Stimulated activated CD8-positive, alpha-beta memory T cell treated with anti-CD3 and anti-CD28 coated beads, Interleukin-15, amount 100 ng/mL, for 48 hours (primary cell): ENCODE measurements at places on chromosomes 3 and 15.
A peak's percentile ranks its signal among the peaks of the same experiment; 100 is the strongest.

- DNase-seq: no peak
These were observed 255.5 kb downstream of the UACA start for GRCh38 chr15:70507772-70508371.

DNA sequence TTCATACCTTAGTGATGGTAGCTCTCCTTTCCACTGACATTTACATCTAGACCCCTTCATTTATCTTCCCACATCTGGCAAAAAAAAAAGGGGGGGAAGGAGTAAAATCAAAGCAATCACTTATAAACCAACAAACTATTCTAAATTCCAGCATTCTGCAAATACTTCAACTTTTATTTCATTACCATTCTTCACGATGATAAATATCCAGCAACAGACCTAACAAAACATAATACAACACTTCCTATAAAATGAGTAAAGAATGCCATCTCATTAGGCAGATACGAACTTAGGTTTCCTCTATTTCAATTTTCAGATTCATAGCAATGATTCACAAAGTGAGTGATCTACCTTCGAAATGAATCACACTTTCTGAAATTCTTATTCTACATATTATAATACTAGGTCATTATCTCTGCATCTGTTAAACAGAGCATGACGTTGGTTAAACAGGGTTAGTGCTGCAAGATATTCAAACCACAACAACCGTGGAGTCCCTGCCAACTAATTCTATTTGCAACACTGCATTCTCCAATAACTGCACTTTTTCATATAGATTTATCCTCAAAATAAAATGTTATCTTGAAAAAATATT, at the start of gene LRRFIP2:
TSS of gene LRRFIP2 (minus strand) at position 51 of the 595 bp plus-strand sequence. CDS start 25,599 bp downstream, outside the sequence.
- DNase-seq: no peak

GRCh38 chr15:35013370-35013769, 25.3 kb upstream of the ZNF770 start:
- no peak for DNase-seq

- DNase-seq: no peak
These were observed 35.7 kb upstream of the ACTL6A start for GRCh38 chr3:179526989-179527391.

- DNase-seq: peak; percentile 36
These were observed 74.9 kb downstream of the DAPK2 start for GRCh38 chr15:63971427-63971805.

- DNase-seq: no peak
These were observed 45.7 kb downstream of the IDH2 start for GRCh38 chr15:90056529-90056928.

- DNase-seq: no peak
These were observed 216.9 kb downstream of the IGSF11 start for GRCh38 chr3:118817748-118818165.

GRCh38 chr15:69758810-69759790, 306.5 kb downstream of the RPLP1 start:
- DNase-seq: peak; percentile 83

GRCh38 chr3:37907906-37908305, 46.2 kb downstream of the CTDSPL start:
- no peak for DNase-seq

DNA sequence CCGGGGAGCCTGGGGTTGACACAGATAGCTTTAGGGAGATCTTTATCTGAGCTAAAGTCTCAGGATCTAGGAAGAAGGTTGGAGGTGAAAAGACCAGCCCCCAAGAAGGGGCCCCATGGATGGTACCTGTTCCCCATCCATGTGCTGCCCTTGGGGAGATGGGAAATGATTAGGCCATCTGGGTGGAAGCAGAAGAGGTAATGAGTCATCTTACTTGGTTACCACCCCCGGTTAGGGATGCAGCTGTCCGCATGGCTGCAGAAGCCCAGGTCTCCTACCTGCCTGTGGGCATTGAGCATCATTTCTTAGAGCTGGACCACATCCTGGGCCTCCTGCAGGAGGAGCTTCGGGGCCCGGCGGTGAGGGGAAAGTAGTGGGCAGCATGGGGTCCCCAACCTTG, 3.1 kb upstream of the CPLX3 start:
- DNase-seq: no peak

GRCh38 chr3:195458316-195458717, 15.5 kb upstream of the ACAP2 start:
- DNase-seq: no peak

DNA sequence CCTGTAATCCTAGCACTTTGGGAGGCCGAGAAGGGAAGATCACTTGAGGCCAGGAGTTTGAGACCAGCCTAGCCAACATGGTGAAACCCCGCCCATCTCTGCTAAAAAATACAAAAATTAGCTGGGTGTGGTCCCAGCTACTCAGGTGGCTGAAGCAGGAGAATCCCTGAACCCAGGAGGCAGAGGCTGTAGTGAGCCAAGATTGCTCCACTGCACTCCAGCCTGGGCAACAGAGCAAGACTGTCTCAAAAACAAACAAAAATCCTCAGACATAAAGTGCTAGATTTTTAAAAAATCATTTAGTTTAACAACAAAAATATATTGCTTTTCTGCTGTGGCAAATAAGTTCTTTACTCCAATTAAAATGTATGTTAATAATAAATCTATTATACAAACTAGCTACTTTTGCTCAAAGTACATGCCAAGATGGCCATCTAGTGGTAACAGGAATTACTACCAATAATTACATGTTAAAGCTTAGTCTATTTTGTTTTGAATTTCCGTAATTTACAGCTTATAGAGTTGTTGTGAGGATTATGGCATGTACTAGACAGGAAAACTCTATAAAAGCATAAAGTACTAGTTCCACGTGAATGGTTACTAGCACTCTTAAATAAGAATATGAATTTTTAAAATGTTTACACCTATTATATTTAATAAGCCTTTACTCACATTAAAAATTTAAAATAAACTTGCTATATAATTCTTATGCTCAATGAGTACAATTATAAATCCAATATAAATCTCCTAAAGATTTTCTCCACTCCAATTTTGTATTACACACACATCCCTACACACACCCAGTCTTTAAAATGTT, 39.0 kb downstream of the GABPB1 start:
- no peak for DNase-seq

- no peak for DNase-seq
These were observed 116.1 kb downstream of the PDE8A start for GRCh38 chr15:85097725-85098124.

DNA sequence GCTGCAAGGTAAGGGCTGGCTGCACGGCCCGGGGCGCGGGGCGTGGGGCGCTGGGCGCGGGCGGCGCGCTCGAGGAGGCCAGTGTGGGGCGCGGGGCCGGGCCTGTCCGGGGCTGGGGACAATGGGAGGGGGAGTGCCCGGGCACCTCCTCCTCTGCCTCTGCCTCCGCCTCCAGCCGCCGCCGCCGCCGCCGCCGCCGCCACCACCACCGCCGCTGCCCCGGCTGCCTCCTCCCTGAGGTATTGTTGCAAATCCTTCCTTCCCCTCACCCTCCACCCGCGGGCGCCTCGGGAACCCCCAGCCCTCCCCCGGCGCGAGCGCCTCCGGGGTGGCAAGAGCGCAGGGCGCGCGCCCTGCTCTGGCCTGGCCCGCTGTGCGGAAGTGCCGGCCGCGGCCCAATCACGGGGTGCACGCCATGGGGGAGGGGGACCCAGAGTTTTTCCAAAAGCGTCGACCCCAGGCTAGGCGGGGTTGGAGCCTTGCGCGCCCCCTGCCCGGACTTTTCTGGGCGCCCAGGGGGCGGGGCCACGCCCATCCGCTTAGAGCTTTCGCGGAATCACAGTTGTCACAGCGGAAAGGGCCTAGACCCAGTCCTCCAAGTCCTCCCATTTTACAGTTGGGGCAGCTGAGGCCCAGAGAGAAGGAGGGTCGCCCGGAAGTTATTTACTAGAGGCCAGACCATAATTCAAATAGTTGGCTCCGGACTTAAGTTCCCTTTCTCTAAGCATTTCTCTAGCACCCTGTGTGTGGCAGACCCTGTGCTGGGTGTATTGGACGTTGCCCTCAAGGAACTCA, at the start of gene LPP:
TSS of gene LPP (plus strand) at position 144 of the 795 bp plus-strand sequence. CDS start 251,964 bp downstream, outside the sequence.
- peak; percentile 74 for DNase-seq

- DNase-seq: no peak
These were observed 59.0 kb upstream of the GSK3B start for GRCh38 chr3:120153294-120153693.

- DNase-seq: no peak
These were observed 15.5 kb downstream of the RGMA start for GRCh38 chr15:93073465-93073952.

DNA sequence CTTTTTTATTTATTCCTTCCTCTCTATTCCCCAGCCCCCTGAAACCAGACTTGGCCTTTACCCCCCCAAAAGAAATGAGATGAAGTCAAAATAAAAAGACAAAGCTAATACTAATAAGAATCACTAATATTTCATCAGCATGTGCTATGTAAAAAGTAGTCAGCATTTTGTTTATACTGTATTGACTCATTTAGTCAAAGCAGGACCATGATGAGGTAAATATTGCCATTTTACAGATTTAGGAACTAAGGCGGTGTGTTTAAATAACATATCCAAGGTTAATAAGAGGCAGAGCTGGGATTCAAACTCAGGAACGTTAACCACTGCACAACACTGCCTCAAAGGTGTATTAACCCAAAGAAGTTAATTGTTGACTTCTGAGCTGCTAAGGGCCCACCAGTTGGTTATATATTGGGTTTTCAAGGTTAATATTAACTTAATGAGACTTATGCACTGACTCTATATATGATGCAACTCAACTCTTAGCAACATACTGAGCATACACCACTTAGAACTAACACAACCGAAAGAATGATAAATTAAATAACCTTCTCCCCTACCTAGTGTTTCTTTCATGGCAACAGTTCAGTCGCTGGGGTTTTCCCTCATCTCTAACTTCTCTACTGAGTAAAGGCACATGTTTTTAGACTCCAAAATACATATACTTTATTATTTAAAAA, 34.7 kb downstream of the FOXP1 start:
- no peak for DNase-seq
